ENCODE measurements at places on chromosomes 1 and 21.

GRCh38 chr1:168497376-168497950 is 46.3 kb downstream of the XCL2 start:
- no peak for DNase-seq

DNA sequence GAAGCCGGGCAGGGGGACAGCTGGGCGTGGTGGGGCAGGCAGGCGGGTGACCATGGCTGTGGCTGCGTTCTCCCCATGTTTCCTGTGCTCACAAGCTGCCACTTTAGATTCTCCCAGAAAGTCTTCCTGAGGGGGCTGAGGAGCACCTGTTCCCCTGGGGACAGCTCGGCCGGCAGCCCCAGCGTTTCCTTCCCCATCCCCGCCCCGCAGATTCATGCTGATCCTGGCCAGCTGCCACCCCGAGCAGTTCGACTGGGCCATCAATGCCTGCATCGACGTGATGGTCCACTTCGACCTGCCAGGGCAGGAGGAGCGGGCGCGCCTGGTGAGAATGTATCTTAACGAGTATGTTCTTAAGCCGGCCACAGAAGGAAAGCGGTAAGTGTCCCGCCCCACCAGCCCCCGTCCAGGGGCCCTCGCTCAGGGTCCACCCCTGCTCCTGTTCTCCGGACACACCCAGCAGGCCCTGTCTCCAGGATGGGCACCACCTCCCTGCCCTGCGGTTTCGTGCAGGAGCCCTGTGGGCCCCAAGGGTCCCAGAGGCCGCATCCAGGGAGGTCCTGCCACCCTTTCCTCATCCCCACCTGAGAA is 10.9 kb upstream of the ATAD3B start:
- no peak for DNase-seq

GRCh38 chr1:243477731-243478290 is 222.0 kb downstream of the SDCCAG8 start:
- DNase-seq: no peak

DNA sequence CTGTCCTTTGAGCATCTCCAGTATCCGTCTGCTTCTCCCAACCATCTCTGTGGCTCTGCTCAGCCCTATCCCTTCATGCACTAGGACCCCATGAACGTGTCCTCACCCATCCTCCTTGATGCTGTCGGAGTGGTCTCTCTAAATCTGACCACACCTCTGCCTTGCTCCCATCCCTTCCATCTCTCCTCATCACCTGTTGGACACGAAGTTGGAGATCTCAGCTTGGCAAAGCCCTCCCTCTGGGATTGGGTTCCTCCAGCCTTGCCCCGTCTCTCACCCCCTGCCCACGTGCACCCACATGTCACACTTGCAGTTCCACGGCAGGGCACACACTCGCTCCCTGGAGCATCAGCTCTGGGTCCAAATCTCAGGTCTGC is 135.7 kb downstream of the ACTL8 start:
- DNase-seq: no peak

DNA sequence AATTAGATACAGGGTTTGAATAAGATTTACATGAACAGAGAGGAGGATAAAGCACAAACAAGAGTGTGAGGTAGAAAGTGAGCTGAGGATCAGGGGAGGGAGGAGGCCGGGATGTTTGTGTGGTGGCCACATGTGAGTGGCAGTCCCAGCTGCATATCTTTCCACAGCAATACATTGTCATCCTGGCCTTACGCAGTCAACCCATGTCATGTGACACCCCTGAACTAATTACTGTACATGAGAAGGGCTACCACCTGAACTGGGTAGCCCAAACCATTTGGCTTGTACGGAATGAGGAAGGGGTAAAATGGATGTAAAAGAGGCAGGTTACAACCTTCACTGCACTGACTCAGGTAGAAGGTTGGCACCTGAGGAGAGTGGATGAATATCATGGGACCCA is 4.2 kb downstream of the SLAMF7 start:
- no peak for DNase-seq

- DNase-seq: no peak
Observed at GRCh38 chr1:205927676-205928075, 15.6 kb downstream of the SLC26A9 start.

GRCh38 chr1:40394491-40395172 is 21.1 kb downstream of the SMAP2 start:
- DNase-seq: peak; percentile 77

- no peak for DNase-seq
Observed at GRCh38 chr1:25651824-25652741, 35.5 kb downstream of the MAN1C1 start.

DNA sequence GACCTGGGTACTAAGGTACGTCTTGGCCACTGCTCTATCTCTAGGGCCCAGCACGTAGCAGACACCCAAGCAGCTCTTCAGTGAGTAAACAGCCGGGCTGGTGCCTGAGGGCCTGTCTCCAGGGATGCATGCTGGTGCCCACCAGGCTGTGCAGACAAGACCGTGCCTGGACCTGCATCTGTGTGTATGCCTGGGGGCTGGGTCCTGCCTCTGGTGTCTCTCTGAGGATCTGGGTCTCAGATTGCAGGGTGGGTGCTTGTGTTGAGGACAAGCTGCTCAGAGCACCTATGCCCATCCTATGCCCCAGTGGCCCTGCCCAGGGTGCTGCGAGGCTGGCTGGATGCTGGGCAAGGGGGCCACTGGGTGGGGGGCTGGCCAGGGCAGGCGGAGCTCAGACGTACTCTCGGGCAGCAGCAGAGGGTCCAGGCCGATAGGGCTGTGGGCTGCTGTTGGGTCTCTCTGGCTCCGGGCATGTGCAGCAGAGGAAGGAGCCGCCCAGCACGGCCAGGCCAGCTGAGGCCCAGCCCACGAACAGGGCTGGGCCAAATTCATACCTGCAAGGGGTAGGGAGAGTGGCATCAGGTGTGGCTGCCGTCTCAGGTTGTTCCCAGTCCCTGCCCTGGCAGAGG is 4.4 kb downstream of the CLDN19 start:
- DNase-seq: no peak

Measured in CD4-positive, alpha-beta T cell treated with Interferon alpha-2 for 1 hour (primary cell).